ENCODE measurements at places on chromosomes 13 and 19. TPM values are rescaled to one million over a fixed set of nuclear protein-coding genes. Genes with fewer than 3 reads are reported as not detected.

FAM216B gene
- not detected for total RNA-seq

WDR88 gene
- total RNA-seq, result not detected

ZNF85 gene
- 24.7 TPM for total RNA-seq

PARP4 gene
- 53.5 TPM for total RNA-seq

KLK15 gene
- not detected for total RNA-seq

PPM1N gene
- 1.6 TPM for total RNA-seq

FGF9 gene
- total RNA-seq, result not detected

DNA sequence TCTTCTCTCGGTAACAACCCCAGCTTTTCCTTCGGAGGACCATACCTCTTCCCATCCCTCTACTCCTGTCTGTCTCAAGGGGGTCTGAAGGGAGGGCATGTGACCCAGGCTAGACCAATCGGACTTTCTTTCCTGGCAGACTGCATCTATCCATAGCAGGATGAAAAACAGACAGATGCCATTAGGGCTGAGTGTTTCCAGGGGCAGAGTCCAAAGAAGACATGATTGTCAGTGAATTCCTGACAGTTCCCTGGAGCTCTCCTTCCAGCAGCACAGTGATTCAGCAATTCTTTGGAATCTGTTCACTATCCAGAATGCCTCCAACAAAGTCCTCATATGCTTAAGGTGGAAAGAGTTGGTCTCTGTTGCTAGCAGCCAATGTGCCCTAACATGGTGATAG, 189.8 kb downstream of the KCTD12 start:
- DNase-seq, result no peak
- H3K4me1 ChIP-seq, result no peaks in the 10 kb centered on the region
- H3K27ac ChIP-seq, result no peak overlapping the region
- H3K36me3 ChIP-seq, result no peaks in the 10 kb centered on the region
- no peaks in the 10 kb centered on the region for H3K27me3 ChIP-seq

DNA sequence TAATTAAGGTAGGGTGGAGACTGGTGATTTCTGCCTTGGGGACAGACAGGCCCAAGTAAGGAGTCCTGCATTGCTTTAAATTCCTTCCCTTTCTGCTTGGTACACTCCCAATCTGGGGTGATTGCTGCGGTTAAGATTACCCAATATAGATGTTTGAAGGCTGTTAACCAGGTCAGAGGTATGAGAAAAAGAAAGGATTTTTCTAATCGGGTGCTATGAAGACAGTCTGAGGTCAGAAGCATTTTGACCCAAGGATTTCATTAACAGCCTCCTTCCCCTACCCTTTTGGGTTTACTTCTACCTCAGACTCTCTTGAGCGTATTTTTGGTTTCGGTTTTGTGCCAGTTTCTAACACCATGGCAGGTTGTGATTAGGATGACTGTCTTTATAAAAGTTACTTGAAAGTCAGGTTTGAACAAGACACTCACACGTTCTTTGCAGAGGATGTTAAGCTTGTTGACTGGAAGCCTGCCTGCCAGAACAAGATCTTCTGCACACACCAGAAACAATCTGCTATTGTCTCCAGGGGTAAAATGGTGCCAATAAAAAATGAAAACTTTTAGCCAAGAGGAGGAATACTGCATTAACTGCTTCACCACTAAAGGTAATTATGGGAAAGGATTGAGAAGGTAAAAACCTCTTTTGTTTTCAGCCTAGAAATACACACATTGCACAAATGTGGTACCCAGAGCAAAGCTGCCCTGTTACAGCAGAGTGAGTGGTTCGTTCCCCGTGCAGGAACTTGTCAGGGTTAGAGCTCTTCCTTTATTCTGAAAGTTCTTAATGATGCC, 108.8 kb downstream of the NDFIP2 start:
- H3K27ac ChIP-seq, result no peak overlapping the region
- no peaks in the 10 kb centered on the region for H3K36me3 ChIP-seq
- no peak for DNase-seq
- no peak overlapping the region for H3K4me3 ChIP-seq
- peaks cover under 1% of the 10 kb centered on the region for H3K27me3 ChIP-seq

DNA sequence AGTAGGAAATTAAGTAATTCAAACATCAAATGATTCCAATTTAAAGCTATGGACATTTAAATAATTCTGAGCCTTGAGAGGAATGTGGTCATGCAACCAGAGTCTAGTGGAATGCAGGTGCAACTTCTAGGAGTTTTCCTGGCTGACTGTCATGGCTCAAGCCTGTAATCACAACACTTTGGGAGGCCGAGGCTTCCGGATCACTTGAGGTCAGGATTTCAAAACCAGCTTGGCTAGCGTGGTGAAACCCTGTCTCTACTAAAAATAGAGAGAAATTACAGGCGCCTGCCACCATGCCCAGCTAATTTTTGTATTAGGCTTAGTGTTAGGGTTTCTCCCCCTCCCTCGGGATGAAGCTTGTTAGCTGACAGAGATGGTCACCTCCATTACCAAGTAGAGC, 6.4 kb downstream of the ZNF808 start:
- H3K4me3 ChIP-seq, result no peak overlapping the region
- peaks cover 46% of the 10 kb centered on the region for H3K4me1 ChIP-seq
- no peaks in the 10 kb centered on the region for H3K27me3 ChIP-seq
- no peak overlapping the region for H3K27ac ChIP-seq
- no peak for DNase-seq

GRCh38 chr13:77810878-77811277, 107.8 kb downstream of the EDNRB start:
- H3K36me3 ChIP-seq, result no peaks in the 10 kb centered on the region
- no peak overlapping the region for H3K4me3 ChIP-seq
- no peak for DNase-seq
- no peaks in the 10 kb centered on the region for H3K4me1 ChIP-seq

GRCh38 chr19:5484398-5485285, 29.4 kb downstream of the ZNRF4 start:
- H3K4me3 ChIP-seq, result no peak overlapping the region
- DNase-seq, result no peak
- H3K27ac ChIP-seq, result no peak overlapping the region
- H3K36me3 ChIP-seq, result no peaks in the 10 kb centered on the region

GRCh38 chr13:44969551-44970484, 19.5 kb downstream of the NUFIP1 start:
- peaks cover 10% of the 10 kb centered on the region for H3K36me3 ChIP-seq
- no peaks in the 10 kb centered on the region for H3K4me1 ChIP-seq
- no peaks in the 10 kb centered on the region for H3K27me3 ChIP-seq

- no peak for DNase-seq
- no peaks in the 10 kb centered on the region for H3K36me3 ChIP-seq
- H3K27me3 ChIP-seq, result peaks cover 11% of the 10 kb centered on the region
- H3K4me3 ChIP-seq, result no peak overlapping the region
- H3K4me1 ChIP-seq, result no peaks in the 10 kb centered on the region
These were observed 60.6 kb upstream of the SERP2 start for GRCh38 chr13:44312834-44313551.

DNA sequence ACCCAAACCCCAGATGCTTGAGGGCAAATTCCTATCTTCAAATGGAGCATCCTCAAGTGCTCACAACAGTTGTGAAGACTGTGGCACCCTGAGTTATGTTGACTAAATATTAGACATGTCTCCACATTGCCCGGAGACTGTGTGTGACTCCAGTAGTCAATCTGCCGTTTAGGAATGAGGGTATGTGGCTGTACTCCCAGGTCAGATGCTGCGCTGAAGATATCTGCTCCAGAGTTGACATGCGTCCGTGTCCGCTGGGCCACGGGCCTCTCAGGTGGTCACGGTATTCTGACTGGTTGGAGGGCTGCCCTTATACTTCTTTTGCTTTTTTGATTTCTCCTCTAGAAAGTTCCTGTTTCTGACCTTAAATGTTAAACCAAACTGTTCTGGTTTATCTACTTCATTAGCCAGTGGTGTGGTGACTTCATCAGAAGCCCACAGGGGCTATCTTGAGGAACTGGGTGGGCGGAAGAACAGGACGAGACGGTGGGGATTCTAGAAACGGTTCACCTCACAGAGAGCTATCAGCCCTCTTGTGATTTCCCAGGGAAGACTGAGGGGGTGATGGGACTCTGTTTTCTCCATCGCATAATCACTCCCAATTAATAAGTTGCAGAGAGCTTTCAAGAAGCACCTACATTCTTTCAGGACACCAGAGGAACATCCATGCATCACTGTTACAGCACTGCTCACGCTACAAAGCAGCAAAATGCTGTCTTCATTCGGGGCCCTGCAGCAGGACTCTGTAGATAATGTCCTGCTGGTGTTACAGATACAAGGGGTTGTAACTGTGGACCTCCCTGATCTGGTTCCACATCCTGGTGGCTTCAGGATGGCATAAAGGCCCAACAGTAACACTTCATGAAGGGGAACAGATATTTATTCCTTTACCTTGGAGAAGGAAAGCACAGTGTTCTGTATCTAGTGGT, 1.3 kb upstream of the LCP1 start:
- no peak for DNase-seq
- peak overlapping the region; percentile 98 for H3K27ac ChIP-seq
- peak overlapping the region; percentile 90 for H3K4me3 ChIP-seq
- peaks cover 38% of the 10 kb centered on the region for H3K4me1 ChIP-seq
- no peaks in the 10 kb centered on the region for H3K27me3 ChIP-seq

DNA sequence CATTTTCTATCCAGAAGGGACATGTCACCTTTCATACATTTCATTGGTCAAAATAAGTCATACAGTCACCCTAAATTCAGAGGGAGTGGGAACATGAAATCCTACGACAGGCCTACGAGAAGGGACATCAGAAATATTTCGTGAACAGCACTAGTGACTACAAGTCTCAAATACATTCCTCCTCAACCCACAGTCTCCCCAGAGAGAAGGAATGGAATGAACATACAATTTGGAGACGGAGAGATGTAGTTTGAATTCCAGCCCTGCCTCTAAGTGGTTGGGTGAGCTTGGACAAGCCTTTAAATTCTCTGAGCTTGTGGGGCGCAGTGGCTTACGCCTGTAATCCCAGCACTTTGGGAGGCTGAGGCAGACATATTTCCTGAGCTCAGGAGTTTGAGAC, 9.9 kb downstream of the SERTM1 start:
- DNase-seq, result no peak
- H3K27me3 ChIP-seq, result peaks cover 1% of the 10 kb centered on the region
- H3K36me3 ChIP-seq, result no peaks in the 10 kb centered on the region
- no peak overlapping the region for H3K27ac ChIP-seq

DNA sequence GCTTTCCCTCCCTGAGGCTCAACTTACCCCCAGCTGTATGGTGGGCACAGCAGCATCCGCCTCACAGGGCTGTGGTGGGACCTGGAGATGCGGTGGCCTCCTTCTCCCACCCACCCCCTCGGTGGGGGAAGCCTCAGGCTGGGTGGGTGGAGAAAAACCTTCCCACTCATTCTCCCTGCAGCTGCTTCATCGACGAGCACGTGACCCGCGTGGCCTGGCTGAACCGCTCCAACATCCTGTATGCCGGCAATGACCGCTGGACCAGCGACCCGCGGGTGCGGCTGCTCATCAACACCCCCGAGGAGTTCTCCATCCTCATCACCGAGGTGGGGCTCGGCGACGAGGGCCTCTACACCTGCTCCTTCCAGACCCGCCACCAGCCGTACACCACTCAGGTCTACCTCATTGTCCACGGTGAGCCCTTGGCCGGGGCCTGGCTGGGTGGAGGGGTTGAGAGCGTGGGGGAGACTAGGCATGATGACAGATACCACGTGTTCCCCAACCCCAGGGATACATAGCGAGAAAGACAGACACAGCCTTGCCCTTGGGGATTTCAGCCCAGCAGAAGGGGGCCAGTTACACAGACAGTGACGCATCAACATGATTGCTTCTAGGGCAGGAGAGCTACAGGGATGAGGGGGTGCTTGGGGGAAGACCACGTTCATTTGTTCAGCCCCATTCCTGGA, 12.2 kb downstream of the IGLON5 start:
- peaks cover 16% of the 10 kb centered on the region for H3K4me1 ChIP-seq
- peaks cover 42% of the 10 kb centered on the region for H3K27me3 ChIP-seq
- DNase-seq, result no peak
- H3K36me3 ChIP-seq, result no peaks in the 10 kb centered on the region
- no peak overlapping the region for H3K4me3 ChIP-seq

DNA sequence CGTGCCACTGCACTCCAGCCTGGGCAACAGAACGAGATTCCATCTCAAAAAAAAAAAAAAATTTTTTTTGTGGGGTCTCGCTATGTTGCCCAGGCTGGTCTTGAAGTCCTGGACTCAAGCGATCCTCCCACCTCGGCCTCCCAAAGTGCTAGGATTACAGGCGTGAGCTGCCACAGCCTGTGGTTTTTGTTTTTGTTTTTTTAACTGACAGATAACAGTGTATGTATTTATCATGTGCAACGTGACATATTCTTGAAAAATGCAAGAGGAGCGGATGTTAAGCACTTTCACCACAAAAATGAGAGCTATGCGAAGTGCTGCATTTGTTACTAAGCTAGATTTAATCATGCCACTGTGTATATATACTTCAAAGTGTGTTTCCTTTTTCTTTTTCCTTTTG, 49.0 kb downstream of the ARHGEF18 start:
- DNase-seq, result no peak
- H3K27me3 ChIP-seq, result no peaks in the 10 kb centered on the region
- H3K4me3 ChIP-seq, result no peak overlapping the region
- H3K36me3 ChIP-seq, result peaks cover 25% of the 10 kb centered on the region
- peaks cover 22% of the 10 kb centered on the region for H3K4me1 ChIP-seq
- H3K27ac ChIP-seq, result no peak overlapping the region

- no peak overlapping the region for H3K4me3 ChIP-seq
- DNase-seq, result no peak
- no peak overlapping the region for H3K27ac ChIP-seq
These were observed 40.9 kb downstream of the CLDN10 start for GRCh38 chr13:95593462-95593861.

- peak overlapping the region; percentile 93 for H3K27ac ChIP-seq
- H3K4me3 ChIP-seq, result peak overlapping the region; percentile 67
- DNase-seq, result no peak
- no peaks in the 10 kb centered on the region for H3K27me3 ChIP-seq
- peaks cover 65% of the 10 kb centered on the region for H3K4me1 ChIP-seq
- H3K36me3 ChIP-seq, result peaks cover 82% of the 10 kb centered on the region
These were observed 9.0 kb downstream of the ARHGAP45 start for GRCh38 chr19:1076046-1076386.

DNA sequence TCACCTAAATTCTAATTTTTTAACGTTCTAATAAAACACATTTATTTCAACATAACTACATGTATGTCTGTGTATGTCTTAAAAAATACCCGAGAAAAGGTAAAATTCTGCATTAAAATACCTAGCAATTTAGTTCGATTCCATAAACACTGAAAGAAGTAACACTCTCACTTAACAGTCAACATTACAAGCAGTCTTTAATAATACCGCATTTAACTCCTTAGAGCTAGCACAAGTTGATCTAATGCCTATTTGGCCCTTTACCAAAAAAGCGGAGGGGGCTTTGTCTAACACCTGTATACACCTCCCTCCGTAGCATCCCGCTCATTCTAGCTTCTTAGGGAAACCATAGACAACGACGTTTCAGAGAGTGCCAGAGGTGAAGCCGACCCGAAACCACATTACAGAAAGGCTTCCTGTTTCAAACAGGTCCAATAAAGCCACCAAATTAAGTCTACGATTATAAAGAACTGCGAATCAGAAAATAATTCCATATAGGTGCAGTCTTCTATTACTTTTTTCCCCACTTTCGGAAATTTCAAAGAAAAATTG, 1.2 kb downstream of the SPART start:
- no peaks in the 10 kb centered on the region for H3K36me3 ChIP-seq
- peak overlapping the region; percentile 86 for H3K27ac ChIP-seq
- H3K4me3 ChIP-seq, result peak overlapping the region; percentile 79

DNA sequence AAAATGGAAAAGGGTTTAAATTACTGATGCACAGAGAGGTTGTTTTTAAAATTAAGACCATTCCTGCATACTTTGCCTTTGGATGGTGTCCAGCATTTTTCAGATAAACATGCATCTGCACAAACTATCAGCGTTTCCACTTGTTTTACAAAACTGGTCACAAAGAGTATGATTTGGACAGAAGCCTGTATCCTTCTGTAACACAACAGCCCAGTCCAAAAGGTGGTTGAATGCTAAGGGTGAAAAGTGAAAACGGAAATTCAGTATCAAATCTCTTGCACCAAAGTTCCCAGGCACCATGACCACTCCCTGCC, 21.7 kb upstream of the DOCK9 start:
- peaks cover 13% of the 10 kb centered on the region for H3K36me3 ChIP-seq
- H3K4me3 ChIP-seq, result no peak overlapping the region
- H3K4me1 ChIP-seq, result peaks cover 76% of the 10 kb centered on the region
- no peak overlapping the region for H3K27ac ChIP-seq

Measured in activated CD8-positive, alpha-beta T cell treated with anti-CD3 and anti-CD28 coated beads, Interleukin-2, amount 10 ng/mL, durations not matched to agents 7 days and 5 days (primary cell).